Stomach (tissue), 19 donors: ENCODE measurements at places on chromosomes 4 and X. TPM values are rescaled to one million over a fixed set of nuclear protein-coding genes. Genes with fewer than 3 reads are reported as not detected.

DNA sequence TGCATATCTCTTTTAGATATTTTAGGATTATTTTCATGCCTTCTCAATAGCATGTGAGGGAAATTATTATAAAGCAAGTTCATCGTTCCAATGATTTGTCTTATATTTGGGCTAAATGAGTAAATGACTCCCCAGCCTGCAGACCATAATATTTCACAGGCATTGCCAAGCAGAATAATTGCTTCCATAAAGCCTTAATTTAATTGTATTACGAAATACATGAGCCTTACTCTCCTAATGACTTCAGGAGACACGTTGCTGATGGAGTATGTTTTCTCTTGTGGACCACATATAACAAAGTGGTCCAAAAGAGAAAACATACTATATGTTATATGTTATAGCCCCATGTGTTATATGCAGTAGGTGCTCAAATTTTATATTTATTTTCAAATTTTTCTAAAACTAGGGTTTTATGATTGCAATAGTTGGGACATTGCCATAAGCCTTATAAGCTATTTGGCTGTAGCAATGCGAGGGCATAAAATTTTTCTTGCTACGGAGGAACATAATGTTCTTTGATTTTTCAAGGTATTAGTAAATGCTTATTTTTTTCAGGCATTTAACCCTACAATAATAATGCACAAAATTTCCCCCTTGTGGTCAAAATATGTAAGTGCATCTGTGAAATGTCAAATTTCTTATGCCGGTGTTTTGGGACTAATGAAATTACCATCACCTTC, 26.2 kb upstream of the TMPRSS11D start:
- DNase-seq: no peak
- no peaks in the 10 kb centered on the region for H3K36me3 ChIP-seq
- no peaks in the 10 kb centered on the region for H3K4me1 ChIP-seq
- H3K27me3 ChIP-seq: no peaks in the 10 kb centered on the region
- no peak overlapping the region for H3K4me3 ChIP-seq

The ZNF157 gene
- total RNA-seq: 0.18 TPM

The VSIG4 gene
- total RNA-seq: 17.7 TPM

The EGFL6 gene
- not detected for total RNA-seq

DNA sequence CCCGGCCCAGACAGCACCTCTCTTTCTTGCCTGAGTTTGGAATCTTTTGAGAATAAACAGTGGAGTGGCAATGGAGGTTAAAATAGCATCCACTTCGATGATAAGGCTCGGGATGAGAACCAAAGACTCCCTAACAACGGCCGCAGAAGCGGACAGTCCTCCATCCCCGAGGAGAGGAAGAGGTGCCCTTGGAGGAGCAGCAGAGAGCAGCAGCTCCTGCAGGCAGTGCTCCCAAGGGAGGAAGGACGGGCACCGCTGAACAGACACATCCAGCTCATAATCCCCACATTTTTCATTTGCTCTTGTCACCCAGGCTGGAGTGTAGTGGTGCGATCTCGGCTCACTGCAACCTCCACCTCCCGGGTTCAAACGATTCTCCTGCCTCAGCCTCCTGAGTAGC, 61.3 kb downstream of the DCTD start:
- no peaks in the 10 kb centered on the region for H3K27me3 ChIP-seq
- no peak overlapping the region for H3K27ac ChIP-seq
- H3K4me1 ChIP-seq: no peaks in the 10 kb centered on the region
- H3K36me3 ChIP-seq: no peaks in the 10 kb centered on the region

The CENPVL1 gene
- not detected for total RNA-seq

DNA sequence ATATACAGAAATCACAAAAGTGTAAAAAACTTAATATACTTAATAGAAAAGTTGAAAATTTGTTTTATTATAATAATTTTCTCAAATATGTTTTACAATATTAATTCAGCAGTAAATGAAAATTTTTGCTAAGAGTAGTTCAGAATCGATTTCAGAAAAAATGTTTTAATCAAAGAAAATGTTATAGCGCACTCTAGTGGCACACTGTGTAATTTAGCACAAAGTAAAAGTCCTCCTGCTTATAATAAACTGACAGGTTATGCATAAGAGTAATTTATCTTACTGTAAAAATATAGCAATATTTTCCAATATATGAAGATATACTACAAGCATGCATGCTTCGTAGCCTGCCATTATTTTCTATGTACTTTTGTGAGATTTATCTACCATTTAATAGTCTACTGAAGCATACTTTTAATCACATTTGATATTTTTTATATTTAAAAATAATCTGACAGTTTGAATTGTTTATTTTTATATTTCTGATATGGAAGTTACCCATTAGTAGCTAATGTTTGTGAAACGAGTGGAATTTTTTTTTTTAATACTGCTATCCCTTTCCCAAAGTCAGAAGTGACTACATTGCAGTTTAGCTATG, 217.9 kb upstream of the KLHL4 start:
- no peak overlapping the region for H3K4me3 ChIP-seq
- no peaks in the 10 kb centered on the region for H3K27me3 ChIP-seq
- H3K36me3 ChIP-seq: no peaks in the 10 kb centered on the region
- H3K27ac ChIP-seq: no peak overlapping the region
- no peaks in the 10 kb centered on the region for H3K4me1 ChIP-seq
- DNase-seq: peak; percentile 39

The SLITRK2 gene
- total RNA-seq: not detected

DNA sequence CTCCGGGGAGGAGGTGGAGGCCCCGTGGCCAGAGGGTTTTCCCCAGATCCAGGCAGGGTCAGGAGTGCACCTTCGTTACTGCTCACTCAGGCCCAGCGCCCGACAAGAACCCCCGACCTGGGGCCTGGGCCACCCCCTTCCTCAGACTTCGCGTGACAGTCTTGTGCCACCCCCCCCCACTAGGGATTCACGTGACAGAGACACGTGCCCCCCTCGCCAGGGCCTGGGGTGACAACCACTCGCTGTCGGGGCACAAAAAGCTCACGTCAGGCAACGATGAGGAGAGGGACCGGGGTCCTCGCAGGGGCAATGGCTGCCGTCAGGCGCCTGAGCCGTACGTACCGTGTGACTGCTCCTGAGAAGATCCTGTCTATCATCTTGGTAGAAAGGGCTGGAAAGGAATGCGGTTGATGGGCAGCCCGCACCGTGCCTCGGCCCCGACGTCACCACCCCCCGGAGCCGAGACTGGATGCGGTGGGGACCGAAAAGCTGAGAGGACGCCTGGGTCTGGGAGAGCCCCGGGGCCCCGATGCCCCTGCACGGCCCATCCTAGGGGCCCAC, 23.0 kb upstream of the GTPBP6 start:
- no peak for DNase-seq
- H3K27me3 ChIP-seq: no peaks in the 10 kb centered on the region
- no peak overlapping the region for H3K27ac ChIP-seq
- H3K4me3 ChIP-seq: no peak overlapping the region
- H3K4me1 ChIP-seq: no peaks in the 10 kb centered on the region

The ARX gene
- total RNA-seq: 0.18 TPM

The PWWP3B gene
- 1.2 TPM for total RNA-seq
